NCI-H1694 (cell line): ENCODE measurements at places on chromosomes 2 and 18.

- no peak for DNase-seq
These were observed 729 bp downstream of the TM4SF20 start for GRCh38 chr2:227378371-227378782.

- DNase-seq, result no peak
These were observed 11.6 kb downstream of the ZEB2 start for GRCh38 chr2:144508172-144508851.

GRCh38 chr2:177622521-177622920 is 229.9 kb downstream of the AGPS start:
- DNase-seq, result no peak

DNA sequence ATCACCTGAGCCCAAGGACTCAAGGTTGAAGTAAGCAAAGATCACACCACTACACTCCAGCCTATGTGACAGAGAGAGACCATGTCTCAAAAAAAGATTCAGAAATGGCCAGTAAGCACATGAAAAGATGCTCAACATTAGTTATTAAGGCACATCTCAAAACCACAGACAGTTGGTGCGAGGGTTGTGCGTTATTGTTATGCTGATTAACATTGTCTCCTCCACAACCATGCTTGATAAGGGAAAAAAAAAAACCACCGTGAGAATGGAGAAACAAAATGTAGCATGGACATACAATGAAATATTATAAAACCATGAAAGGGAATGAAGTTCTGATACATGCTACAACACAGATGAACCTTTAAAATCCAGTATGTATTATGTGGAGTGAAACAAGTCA is 27.3 kb downstream of the MOB4 start:
- DNase-seq, result no peak

GRCh38 chr2:158817588-158817987 is 22.5 kb downstream of the DAPL1 start:
- DNase-seq, result no peak

GRCh38 chr2:240245706-240246105 is 105.2 kb upstream of the OTOS start:
- no peak for DNase-seq

DNA sequence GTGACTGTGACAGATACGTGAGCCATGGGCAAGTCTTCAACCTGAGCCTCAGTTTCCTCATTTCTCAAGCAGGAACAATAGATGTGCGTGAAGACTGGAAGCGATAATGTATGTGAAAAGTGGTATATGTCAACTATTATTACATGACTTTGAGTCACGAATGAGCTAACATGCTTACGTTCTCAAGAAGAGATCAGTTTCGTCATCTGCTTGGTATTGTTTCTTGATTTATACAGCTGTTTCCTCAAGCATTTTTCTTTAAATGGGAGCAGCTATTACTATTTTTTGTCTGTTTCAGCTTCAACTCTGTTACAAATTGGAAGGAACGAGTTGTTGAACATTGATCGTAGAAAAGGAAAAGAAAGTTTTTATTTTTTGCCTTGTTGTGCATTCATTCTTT is 48.5 kb upstream of the THOC1 start:
- DNase-seq, result no peak

- DNase-seq, result no peak
These were observed 981 bp downstream of the RAMP1 start for GRCh38 chr2:237860273-237860935.

GRCh38 chr2:11533278-11534070 is at the start of gene GREB1:
Gene GREB1 (plus strand): TSS chr2:11534045. CDS start chr2:11556615, 22,570 bp downstream.
- no peak for DNase-seq

DNA sequence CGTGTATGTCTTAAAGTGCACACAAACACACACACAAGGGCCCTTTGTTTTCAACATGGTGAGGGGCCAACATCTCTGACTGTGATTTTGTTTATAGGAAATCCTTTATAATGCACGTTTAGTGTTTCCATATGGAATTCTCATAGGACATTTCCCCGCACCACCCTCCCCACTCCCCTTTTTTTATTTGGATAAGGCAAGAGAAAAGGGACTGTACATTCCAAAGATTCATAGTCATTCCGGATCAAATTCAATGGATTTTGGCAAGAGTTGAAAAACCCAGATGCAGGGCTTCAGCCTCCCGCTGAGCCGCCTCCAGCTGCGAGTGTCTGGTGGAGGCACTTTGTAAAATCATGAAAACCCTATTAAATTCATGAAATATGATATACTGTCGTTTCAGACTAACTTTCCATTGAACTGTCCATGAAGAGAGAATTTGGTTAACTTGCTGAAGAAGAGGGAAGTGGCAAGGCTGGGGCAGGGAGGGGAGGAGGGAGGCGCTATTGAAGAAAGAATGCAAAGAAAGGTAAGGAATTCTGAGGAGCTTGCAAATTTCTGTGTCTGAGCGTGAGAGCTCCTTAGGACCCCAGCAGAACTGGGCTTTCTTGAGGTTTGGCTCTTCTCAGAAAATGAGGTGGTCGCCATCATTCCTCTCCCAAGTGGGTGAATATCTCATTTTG is 25.8 kb upstream of the SLC14A2 start:
- no peak for DNase-seq

GRCh38 chr18:51578406-51578980 is 381.0 kb upstream of the MEX3C start:
- DNase-seq, result no peak

DNA sequence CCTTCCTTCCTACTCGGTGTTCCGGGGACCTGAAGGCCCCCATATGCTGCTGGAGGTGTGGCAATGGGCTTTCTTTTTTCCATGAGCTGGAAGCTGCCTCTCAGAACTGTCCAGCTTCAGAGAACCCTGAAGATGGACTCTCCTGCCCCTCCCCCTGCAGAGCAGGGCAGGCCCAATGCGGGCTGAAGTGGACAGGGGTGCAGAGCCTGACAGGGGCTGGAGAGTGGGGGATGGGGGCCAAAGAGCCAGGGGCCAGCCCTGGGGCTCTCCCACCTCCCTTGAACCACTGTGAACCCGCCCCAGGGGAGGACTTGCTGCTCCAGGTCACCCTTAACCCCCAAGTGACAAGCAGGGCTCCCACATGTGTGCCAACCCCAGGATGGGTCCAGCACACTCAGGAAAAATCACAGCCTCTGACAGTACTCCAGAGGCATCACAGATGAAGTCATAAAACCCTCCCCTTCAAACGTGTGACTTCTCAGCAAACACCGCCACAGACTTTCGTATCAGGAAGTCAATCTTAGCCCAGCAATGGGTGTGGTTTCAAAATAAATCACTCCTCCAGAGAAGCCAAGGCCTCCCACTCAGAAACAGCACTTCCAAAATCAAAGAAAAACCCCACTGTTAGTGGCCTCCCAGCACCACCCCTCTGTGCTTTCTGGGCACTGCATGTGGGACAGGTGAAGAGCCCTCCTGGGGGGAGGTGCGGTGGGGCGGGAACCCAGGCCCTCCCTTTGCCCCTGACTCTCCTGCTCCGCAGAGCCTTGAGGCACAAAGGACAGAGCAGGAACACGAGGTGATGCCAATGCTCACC is 135.8 kb downstream of the HDAC4 start:
- DNase-seq, result no peak

GRCh38 chr2:19979932-19980331 is 10.0 kb downstream of the WDR35 start:
- DNase-seq, result no peak

- DNase-seq, result no peak
These were observed 432.4 kb upstream of the MYT1L start for GRCh38 chr2:2763351-2764000.

- no peak for DNase-seq
These were observed 14.2 kb downstream of the PLEK start for GRCh38 chr2:68379184-68379708.

GRCh38 chr2:240799033-240799820 is 20.8 kb downstream of the KIF1A start:
- DNase-seq, result no peak

DNA sequence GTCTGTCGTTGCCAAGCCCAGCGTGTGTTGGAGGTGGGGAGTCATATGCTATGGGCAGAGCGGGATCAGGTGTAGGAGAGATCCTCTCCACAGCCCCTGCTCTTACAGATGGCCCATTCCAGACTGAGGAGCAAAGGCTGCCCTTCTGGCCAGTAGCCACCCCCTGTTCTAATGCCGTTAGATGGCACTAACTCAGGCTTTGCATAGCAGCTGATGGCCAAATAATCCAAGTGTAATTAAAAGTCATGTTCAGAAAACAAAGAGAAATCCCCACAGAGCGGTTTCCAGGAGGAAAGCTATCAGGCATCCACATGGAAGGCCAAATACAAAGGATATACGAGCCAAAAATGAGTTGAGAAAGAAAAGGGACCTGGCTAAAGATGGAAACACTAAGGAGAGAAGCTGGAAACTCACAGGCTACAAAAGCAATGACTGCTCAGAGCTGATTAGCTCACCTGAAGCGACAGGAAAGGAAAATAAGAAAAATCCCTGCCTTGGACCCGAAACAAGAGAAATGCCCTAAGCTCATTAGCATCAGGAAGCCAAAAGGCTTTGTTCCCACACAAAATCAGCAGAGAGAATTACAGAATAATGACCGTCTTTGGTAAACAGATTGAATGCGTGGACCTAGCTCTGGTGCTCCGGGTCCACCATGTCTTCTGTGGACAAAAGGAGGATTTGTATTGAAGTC is 1002.4 kb upstream of the KLHL29 start:
- no peak for DNase-seq

DNA sequence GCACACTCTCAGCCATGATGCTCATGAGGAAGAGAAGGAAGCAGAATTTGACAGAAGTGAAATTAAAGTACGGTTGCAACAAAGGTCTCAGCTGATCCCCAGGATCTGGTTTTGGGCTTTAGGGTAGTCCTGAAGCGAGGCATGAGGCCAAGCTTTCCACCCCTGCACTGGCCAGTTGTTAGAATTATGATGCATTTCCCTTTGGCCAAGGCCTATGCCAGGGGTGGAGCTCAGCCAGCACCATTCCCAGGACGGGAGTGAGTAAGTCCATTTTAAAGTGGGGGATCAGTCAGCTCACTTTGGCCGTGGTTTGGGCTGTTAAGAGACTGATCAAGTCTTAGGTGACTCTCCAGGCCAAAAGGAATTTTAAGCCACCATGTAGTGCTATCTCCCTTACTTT is 314.5 kb upstream of the MMADHC start:
- DNase-seq, result no peak

- no peak for DNase-seq
These were observed 76.0 kb downstream of the SH3YL1 start for GRCh38 chr2:187825-188224.

DNA sequence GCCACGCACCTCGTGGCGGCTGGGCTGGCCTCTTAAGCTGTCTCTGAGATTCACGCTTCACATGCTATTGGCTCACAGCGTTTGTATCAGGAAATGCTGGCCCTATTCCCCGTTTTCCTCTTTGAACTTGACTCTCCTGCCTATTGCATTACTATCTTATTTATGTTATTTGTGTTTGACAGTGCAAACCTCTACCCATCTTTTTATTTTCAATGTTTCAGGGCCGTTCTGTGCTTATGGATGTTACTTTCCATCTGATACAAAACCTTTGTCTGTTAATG is 149.9 kb upstream of the TWIST2 start:
- no peak for DNase-seq

- no peak for DNase-seq
These were observed 200.8 kb downstream of the RAB3GAP1 start for GRCh38 chr2:135252805-135253458.

- DNase-seq, result no peak
These were observed 221.3 kb upstream of the RAB6C start for GRCh38 chr2:129757915-129758783.

DNA sequence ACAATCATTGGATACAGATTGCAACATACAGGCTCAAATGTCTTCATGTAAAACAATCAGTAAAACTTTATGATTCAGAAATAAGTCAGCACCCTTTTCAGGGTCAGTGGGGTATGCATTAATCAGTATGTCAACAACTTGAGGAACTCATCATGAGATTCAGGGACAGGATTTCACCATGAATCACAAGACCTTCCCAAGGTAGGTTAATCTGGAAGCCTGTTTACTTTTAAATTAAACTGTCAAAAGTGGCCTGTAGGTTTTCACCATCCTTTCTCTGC is 104.8 kb downstream of the SP100 start:
- DNase-seq, result no peak

GRCh38 chr18:25561918-25562317 is 210.0 kb upstream of the ZNF521 start:
- no peak for DNase-seq

GRCh38 chr2:48727560-48727959 is 28.0 kb downstream of the LHCGR start:
- no peak for DNase-seq
